NCI-H2227 treated with DMSO at 0.1 percent for 48 hours (cell line): ENCODE measurements at places on chromosomes 16 and 17.

DNA sequence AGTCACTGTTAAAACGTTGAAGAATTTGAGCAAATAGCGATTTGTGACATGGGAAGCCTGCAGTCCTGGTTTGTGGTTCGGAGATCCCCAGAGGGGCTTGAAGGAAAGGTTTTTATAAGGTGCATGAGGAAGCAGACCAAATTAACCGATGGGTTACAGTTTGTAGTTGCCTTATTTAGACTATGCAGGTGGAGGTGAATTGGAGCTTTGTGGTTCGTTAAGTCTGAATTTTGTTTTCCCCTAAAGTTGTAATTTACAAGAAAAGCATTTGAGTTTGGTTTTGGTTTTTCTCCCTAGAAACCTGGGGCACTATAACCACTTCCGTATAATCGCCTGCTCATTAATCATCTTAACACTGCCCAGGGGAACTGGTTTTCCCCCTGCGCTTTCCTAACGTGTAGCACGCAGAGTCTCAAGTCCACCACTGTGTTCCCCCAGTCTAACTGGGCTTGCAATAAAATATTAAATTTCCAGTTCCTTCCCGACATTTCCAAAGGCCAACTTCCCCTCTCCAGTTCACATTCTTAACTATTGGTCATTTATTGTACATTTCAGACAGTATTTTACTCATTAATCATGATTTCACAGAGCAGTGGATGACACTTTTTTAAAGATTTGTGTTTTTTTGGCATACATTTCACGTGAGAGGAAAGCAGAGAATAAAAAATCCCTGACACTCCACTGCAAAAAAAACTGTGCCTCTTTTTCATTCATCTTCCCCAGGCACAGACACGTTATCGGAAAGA is 932 bp downstream of the ZNF267 start:
- no peak for DNase-seq

- no peak for DNase-seq
Observed at GRCh38 chr16:16171332-16171919, 51.9 kb downstream of the ABCC6 start.

DNA sequence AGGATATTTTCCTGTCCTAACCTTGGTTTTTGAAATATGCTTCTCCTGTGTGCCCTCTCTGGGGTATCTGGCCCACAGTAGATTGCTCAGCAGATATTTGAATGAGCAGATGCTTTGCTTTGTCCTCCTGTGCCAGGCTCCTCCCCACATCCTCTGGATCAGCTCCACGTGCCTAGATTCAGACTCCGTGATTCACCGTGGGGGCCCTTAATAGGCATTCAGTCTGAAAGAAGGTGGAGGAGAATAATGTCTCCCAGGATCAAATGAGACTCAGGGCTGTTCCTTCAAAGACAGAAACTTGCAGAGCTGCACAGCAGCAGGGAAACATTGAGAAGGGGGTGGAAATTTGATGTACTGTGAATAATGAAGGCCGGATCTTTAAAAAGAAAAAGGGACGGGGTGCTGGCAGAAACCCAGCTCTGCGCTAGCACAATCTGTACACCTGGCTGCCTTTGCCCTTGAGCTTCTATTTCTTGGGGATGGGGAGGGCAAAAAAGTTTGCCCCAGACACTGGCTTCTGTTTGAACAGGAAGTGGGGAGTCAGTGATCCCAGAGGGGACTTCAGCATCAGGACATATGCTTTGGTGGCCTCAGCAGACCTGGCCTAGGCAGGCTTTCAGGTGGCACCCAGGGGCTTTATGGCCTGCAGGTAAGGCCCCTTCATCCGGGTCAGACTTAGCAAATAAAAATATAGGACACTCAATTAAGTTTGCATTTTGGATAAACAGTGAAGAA is 15.9 kb upstream of the SLC12A3 start:
- no peak for DNase-seq

- no peak for DNase-seq
Observed at GRCh38 chr16:47310792-47311211, 150.1 kb downstream of the ITFG1 start.

DNA sequence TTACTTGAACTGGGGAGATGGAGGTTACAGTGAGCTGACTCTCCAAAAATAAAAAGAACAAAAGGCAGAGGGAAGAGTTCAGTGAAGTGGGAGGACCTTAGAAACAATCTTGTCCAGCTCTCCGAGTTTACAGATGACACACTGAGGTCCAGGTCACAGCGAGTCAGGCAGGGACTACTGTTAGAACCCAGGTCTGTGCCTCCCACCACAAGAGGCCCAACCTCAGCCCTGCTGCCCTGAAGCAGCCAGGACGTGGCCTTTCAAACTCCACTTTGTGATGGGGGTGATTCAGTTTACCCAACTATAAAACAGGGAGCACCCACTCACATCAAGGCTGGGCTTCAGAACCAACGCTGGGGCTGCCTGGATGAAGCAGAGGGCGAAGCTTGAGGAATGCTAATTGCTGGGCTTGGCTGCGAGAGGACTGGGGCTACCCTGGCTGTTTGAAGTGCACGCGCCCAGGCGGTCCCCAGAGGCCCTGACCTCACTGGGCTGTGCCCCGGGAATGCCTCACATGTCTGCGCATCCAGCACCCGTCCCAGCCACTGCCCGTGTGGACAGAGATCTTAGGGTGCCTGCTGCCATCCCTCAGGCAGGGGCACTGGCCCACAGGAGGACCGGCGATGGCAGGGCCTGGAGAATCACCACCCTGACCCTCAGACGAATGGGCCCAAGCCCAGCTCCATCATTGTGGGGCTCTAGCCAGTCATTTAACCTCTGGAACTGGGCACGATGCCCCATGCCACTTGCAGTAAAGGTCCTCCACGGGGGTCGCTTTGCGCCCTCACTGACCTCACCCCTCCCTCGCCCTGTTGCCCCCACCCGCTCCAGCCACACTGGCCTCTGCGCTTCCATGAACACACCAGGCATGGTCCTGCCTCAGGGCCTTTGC is 11.4 kb downstream of the SLC5A10 start:
- no peak for DNase-seq

DNA sequence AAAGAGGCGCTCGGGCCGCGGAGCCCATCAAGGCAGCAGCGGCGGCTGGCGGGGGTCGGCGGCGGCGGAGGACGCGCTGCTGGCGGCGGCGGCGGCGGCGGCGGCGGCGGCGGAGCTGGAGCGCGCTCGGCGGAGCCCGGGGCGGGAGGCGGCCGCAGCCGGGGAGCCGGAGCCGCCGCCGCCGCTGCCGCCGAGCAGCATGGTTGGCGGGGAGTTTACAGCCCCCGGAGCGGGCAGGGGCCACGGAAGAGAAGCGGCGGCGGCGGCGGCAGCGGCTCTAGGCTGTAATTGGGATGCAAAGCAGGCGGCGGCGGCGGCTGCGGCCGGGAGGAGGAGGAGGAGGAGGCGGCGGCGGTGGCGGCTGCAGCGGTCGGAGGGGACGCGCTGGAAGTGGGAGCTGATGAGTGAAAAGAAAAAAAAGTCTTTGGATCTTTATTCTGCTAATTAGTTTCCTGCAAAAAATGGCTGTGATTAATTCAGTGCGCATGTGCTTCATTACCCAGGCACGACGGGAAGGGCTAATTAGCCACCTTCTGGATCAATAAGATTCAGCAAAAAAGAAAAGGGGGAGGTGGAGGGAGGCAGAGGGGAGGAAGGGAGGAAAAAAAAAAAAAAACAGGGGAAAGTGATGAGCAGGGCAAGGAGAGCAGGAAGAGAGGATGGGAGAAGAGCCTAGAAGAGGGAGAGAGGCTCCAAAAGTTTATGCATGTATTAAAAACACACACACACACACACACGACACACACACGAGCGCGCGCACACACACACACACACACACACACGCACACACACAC is 10.9 kb upstream of the ZFHX3 start:
- peak; percentile 50 for DNase-seq

- no peak for DNase-seq
Observed at GRCh38 chr17:77208856-77209255, 68.1 kb downstream of the SEC14L1 start.

DNA sequence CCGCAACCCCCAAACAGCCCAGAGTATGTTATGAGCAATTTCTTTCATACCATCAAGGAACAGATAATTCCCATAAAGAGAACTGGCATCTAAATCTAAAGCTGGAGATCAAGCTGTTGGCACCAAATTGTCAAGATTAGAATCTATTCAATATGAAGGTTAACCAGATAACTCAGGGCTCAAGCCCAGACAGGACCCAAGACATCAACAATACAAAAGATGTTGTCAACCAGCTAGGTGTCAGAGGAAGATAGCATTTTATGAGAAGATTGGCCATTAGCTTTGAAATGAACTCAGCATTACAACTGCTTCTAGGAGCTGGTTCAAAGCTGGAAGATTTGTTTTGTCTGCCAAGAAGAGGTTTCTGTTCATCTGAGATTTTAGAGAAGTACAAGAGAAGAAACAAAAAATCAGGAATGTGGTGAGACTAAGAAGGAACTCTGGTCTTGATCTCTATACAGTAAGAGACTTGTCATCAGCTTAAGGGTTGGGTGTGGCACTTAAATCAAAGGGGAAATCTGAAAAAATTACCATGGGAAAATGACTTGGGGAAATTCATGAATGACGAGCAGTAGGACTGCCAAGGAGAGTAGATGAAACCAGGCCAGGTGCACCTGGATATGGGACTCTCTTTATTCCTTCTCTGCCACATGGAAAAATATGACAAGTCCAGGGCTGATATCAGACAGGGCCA is 64.2 kb upstream of the COX10 start:
- no peak for DNase-seq

DNA sequence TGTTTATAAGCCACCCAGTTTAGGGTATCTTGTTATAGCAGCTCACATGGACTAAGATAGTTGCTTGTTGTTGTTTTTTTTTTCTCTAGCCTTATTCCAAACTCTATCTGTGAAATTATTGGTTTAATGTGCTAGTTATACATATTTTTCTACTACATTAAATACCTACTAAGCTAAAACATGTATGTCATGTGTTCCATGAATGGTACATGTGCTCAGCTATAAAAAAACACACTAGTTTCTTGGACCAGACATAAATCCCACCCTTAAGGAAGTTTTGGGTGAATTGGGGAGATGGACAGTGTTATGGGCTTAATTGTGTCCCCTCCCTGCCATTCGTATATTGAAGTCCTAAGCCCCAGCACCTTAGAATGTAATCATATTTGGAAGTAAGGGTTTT is 19.8 kb downstream of the ITPRIPL2 start:
- no peak for DNase-seq
